ENCODE measurements at places on chromosomes 7 and 10.

- no peak for DNase-seq
Observed at GRCh38 chr7:76231583-76231982, 29.9 kb downstream of the SRRM3 start.

GRCh38 chr10:15990535-15991129, 130.3 kb upstream of the MINDY3 start:
- no peak for DNase-seq

DNA sequence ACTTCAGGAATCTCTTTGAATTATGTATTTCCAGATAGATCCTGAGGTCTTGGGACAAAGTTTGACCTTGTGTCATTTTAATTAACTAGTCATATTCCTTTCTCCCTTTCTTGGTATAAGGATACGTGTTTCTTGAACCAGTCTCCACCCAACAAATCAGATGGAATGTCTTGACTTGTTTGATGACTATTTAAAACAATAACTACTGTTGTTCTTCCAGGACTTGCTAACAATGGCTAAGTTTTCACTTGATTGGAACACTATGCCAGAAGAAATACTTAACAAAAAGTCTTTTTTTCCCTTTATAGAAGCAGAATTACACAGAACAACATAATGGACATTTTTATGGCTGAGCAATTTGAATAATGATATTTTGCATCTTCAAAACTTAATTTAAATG, 43.0 kb upstream of the WIPF3 start:
- no peak for DNase-seq

- no peak for DNase-seq
Observed at GRCh38 chr7:129013048-129013724, 41.7 kb downstream of the TNPO3 start.

DNA sequence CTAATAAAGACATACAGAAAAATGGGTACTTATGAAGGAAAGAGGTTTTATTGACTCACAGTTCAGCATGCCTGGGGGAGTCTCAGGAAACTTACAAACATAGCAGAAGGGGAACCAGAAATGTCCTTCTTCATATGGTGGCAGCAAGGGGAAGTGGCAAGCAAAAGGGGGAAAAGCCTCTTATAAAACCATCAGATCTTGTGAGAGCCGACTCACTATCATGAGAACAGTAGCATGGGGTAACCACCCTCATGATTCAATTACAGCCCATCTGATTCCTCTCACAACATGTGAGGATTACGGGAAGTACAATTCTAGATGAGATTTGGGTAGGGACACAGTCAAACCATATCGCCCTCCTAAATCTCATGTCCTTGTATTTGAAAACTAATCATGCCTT, 1305.4 kb upstream of the SORCS1 start:
- DNase-seq: no peak

DNA sequence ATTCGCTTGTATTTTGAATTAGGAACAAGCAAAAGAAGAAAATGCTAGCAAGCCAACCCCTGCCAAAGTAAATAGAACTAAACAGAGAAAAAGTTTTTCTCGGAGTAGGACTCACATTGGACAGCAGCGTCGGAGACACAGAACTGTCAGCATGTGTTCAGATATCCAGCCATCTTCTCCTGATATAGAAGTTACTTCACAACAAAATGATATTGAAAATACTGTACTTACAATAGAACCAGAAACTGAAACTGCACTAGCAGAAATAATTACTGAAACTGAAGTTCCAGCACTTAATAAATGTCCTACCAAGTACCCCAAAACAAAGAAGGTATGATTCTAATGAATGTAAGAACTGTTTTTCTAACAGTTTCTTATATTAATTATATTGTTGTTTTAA, 87.9 kb downstream of the KMT2E start:
- peak; percentile 88 for DNase-seq

- DNase-seq: no peak
Observed at GRCh38 chr7:148382596-148382995, 208.0 kb upstream of the C7orf33 start.

DNA sequence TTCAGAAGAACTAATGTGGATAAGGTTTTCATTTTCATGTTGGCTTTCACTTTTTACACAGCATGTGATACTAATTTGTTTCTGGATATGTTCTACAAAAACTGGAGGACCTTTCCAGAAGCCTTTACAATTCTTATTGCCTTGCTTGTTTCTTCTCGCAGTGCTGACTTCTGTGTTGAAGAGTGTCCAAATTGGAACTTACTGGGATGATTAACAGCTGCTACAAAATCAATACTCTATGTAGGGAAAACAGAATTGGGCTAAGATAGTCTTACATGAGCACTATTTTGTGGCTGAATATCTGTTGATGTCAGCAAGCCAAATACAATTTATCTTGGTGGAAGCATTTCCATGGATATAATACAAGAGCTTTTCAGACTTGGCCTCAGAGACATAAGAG, 351.2 kb downstream of the DGKB start:
- DNase-seq: no peak

- no peak for DNase-seq
Observed at GRCh38 chr7:56479748-56480147, 363.5 kb upstream of the NUPR2 start.

GRCh38 chr7:132872034-132872433, 209.9 kb downstream of the CHCHD3 start:
- DNase-seq: no peak

DNA sequence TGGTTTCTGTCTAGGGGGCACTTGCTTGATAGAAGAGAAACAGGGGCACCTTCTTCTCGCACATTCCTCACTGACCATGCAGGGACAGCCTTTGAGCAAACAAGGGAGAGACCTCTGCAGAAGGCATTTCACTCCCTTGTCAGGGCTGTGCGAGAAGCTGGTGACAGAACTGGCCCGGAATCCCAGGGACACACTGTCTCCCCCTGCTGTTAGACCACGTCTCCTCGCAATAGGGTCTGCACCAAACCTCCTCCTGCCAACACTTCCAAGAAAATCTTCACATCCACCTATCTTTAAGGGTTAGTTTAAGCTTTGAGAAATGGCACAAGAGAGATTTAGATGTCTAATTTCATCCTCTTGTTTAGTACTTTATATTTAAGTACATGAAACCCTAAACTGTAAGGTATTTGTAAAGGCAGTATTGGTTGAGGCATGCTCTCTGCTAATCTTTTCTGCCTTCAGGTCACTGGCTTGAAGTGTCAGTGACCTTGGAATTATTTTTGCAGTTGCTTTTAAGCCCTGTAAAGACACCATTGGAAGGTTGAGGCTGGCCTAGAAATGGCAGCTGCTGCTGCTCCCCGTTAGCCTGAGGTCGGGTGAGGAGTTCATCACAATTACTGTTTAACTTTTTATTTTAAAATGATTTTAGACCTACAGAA, 37.0 kb downstream of the RBM20 start:
- no peak for DNase-seq

DNA sequence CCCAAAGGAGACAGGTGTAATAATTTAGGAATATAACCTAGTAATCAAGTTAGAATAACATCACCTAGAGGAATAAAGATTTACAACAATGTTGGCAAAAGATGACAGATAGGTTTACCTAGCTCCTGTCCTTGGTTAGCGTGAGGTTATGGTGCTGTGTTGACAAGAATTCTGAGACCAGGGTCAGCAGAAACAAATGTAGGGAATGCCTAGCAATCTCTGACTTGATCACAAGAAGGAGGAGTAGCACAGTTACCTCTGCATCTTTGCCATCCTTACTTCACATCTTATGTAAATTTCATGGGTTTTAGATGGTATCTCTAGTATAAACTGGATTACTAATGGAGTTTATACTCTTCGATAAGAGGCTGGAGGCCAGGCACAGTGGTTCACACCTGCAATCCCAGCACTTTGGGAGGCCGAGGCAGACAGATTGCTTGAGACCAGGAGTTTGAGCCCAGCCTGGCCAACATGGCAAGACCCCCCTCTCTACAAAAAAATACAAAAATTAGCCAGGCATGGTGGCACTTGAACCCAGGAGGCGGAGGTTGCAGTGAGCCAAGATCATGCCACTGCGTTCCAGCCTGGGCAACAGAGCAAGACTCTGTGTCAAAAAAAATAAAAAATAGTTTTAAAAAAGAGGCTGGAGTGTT, 37.1 kb downstream of the REEP3 start:
- DNase-seq: no peak

- no peak for DNase-seq
Observed at GRCh38 chr10:7206412-7207100, 204.3 kb downstream of the SFMBT2 start.

GRCh38 chr7:142442396-142442795, 184.5 kb upstream of the PRSS58 start:
- DNase-seq: peak; percentile 69

- DNase-seq: no peak
Observed at GRCh38 chr10:43354879-43355380, 16.5 kb upstream of the FXYD4 start.

GRCh38 chr7:104650991-104651640, 322.7 kb downstream of the LHFPL3 start:
- DNase-seq: no peak

- no peak for DNase-seq
Observed at GRCh38 chr10:131690805-131691239, 210.0 kb upstream of the PPP2R2D start.

DNA sequence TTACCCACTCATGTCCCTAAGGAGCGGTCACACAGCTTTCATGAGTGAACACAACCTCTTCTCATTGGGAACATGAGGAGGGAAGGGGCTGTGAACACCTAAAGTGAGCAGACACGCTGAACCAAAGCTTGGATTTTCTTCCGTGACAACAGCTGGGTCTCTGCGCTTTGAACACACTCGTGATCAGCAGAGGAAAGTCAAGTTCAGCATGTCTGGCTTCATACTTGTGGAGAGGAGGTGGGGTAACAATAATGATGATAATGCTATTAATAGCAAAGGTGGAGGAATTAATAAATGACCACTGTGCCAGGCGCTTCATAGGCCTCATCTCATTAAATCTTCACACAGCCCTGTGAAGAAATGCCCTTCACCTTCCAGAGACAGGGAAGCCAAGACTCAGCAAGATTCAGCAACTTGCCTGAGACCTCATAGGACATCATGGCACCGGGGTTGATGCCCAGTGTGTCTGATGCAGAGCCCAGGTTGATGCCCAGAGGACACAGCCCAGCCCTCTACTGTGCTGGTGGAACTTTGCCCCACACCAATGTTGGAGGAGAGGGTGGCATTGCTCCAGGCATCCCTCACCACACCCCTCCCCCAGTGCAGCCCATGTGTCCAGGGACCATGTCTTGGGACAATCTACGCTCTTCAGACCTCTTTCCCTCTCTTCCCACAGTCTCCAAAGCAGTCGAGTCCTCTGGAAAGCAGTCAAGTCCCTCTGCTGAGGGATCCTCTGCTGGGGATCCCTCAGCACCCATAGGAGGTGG, 40.6 kb downstream of the GSDME start:
- DNase-seq: no peak

DNA sequence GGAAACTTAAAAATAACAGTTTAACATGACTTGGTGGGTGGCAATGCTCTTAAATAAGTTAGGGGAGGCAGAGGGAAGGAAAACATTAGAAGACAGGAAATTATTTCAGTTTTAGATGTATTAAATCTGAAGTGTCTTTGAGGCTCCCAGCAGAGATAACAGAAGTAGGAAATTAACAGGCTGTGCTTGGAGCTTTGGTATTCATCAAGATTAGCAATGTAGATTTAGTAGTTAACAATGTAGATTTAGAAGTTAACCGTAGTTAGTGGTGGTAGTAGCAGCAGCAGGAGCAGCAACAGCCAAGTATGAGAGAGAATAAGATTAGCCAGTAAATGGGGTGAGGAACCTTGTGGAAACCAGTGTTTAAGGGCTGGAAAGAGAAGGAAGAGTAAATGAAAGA, 48.7 kb upstream of the UBN2 start:
- DNase-seq: no peak

DNA sequence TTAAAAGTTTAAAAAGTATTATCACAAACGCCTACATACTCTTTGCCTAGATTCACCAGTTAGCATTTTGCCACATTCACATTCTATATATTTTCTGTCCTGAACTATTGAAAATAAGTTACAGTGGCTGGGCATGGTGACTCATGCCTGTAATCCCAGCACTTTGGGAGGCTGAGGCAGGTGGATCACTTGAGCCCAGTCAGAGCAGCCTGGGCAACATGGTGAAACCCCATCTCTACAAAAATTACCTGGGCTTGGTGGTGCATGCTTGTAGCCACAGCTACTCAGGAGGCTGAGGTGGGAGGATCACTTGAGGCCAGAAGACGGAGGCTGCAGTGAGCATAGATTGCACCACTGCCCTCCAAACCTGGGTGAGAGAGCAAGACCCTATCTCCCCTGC, 5.3 kb downstream of the ARPC1A start:
- no peak for DNase-seq

DNA sequence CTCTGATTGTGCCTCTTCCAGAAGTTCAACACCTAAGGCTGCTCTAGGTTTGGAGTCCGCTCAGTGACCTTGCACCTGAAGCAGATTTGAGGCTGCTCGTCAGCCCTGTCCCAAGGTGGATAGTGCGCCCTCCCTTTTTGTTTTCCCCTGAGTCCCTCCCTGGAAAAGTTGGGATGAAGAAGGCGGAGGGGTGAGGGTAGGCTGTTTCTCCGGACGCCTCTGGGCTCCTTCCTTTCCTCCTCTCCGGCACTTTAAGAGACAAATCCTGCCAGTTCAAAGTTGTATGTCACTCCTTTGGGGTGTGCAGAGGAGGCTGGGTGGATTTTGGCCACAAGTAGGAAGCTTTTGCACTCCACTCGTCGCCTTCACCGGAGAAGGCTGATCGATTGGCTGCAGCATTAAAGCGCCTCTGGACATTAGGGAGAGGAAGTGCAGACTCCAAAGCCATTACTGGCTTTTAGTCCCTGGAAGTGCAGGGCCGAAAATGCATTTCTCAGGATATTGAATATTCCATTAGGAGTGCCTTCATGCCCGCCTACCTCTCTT, 81.9 kb upstream of the PRKG1 start:
- DNase-seq: no peak

DNA sequence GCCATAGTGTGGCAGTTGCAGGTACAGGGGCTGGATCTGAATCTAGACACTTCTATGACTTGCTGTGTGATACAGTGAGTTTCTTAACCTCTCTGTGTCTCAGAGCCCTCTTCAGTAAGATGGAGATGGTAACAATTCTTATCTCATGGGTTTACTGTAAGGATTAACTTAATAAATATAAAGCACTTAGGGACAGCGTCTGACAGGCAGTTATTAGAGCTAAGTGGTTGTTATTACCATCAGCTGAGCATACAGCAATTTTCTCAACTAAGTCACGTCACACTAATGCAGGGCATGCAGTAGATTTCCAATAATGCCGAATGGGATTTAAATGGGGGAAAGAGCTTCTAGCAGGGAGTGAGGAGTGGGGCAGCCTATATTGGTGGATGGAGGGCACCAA, 162.6 kb downstream of the SH2D4B start:
- DNase-seq: no peak

DNA sequence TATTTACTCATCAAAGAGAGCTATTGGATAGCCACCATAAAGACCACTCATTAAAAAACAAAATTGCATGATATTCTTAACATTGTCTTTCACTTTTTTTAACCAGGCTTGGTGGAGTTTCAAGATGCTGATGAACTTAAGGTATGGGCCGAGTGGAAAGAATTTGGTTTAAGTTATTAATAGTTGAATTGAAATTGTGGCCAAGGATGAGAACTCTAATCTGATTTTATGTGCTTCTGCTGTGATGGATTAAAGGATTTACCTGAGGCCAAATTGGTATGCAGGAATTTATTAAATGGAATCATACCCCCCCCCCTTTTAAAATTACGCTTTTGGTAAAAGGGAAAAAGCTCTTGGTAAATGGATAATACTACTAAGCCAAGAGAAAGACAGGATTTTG, 33.8 kb upstream of the TOMM7 start:
- no peak for DNase-seq

Measured in MM.1S (cell line).